Astrocyte of the hippocampus (primary cell): ENCODE measurements at places on chromosomes 6 and 20.

GRCh38 chr6:167404385-167405049, 79.6 kb downstream of the TTLL2 start:
- no peak for DNase-seq

- DNase-seq: no peak
Measured at GRCh38 chr6:39188098-39188450, 41.2 kb downstream of the KCNK5 start.

- no peak for DNase-seq
Measured at GRCh38 chr6:13375360-13375878, 47.1 kb upstream of the TBC1D7 start.

- no peak for DNase-seq
Measured at GRCh38 chr20:48844996-48845395, 17.2 kb upstream of the PREX1 start.

GRCh38 chr6:157304899-157305663, 18.2 kb downstream of the TMEM242 start:
- peak; percentile 27 for DNase-seq

- DNase-seq: no peak
Measured at GRCh38 chr6:45757443-45758130, 258.1 kb downstream of the CLIC5 start.

DNA sequence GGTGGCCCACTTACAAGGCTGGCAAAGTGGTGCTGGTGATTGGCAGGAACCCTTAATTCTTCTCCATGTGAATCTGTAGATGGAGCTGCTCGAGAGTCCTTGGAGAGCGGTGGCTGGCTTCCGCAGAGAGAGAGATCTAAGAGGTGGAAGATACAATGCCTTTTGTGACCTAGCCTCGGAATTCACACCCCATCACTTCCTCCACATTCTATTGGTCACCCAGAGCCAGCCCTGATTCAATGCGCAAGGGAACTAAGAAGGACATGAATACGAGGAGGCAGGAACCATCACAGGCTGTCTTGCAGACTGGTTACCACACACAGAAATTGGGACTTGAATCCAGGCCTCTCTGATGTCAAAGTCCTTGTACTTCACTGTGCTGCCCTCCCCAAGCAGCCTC, 128.9 kb upstream of the PROKR2 start:
- no peak for DNase-seq

DNA sequence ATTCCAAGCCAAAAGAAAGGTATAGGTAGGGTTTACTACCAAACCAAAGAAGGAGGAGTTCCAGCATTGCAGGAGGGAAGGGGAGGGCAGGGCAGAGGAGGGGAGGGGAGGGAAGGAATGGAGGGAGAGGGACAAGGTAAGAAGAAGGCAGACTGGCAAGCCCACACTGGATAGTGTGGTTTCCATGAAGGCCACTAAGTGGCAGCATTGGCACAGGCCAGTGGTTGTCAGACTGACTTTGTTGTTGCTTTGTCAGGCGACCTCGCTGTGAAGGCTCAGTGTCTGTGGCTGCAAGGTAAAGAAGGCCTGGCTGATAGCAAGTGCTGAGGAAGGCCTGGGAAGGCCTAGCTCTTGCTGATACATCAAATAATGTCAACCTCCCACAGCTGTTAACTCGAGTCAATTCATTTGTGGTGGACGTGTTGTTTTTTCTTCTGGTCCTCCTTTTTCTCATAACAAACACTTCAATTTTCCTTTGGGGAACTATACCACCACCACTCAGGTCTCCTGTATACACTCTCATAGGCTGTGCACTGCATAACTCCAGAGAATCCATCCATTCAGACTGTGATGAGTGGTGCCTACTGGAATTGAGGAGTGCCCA, 7.7 kb upstream of the ZNF334 start:
- peak; percentile 77 for DNase-seq

DNA sequence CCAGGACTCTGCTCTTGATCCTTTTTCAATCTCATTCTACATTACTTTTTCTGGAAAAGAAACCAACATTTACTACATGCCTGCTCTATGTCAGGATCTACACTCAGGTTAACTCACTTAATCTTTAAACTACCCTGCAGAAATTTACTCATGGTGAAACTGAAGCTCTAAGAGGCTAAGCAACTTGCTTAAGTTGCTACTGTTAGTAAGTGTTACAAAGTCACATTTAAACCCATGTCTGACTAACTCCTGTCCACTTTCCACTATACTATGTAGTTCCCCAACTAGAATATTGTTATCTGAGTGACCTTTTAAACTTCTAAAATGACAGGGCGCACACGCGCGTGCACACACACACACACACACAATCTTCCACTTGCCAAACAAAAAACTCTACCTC, 5.0 kb downstream of the CEP162 start:
- DNase-seq: no peak

GRCh38 chr6:36120018-36120417, 10.3 kb upstream of the MAPK13 start:
- DNase-seq: no peak

- DNase-seq: peak; percentile 88
Measured at GRCh38 chr6:33700391-33701050, 11.0 kb downstream of the UQCC2 start.

DNA sequence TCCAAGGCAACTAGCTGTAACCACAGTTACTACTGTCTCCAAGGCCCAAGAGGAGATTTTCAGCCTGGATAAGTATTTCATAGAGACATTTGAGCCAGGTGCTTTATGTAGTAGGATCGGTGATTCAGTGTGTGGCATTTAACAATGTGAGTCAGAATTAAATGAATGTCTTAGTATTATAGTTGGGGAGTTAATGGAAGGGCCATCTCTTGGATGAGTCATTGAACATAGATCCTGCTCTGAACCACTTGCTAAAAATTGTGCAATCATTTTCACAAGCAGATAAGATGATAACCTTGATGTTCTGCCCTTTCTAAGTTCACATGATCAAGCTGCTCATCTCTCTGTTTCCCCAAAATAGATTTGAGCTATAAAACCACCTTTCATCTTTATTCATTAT, 668.9 kb upstream of the CITED2 start:
- DNase-seq: peak; percentile 78

DNA sequence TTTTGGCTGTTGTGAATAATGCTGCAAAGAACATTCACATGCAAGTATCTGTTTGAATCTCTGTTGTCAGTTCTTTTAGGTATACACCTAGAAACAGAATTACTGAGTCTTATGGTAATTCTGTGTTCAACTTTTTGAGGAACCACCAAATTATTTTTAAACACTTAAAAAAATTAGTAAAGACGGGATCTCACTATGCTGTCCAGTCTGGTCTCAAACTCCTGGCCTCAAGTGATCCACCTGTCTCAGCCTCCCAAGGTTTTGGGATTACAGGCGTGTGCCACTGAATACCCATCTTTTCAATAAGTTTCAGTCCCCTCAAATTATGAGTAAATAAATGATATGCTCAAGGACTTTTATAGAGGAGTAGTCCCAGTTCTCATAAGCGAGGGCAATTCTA, 17.5 kb downstream of the SPATS1 start:
- DNase-seq: no peak

- peak; percentile 74 for DNase-seq
Measured at GRCh38 chr6:11126876-11127275, 15.4 kb upstream of the ERVFRD-1 start.

GRCh38 chr20:59800309-59800708, 133.1 kb downstream of the SYCP2 start:
- DNase-seq: no peak

- DNase-seq: no peak
Measured at GRCh38 chr6:5142131-5142530, 57.0 kb downstream of the PPP1R3G start.

DNA sequence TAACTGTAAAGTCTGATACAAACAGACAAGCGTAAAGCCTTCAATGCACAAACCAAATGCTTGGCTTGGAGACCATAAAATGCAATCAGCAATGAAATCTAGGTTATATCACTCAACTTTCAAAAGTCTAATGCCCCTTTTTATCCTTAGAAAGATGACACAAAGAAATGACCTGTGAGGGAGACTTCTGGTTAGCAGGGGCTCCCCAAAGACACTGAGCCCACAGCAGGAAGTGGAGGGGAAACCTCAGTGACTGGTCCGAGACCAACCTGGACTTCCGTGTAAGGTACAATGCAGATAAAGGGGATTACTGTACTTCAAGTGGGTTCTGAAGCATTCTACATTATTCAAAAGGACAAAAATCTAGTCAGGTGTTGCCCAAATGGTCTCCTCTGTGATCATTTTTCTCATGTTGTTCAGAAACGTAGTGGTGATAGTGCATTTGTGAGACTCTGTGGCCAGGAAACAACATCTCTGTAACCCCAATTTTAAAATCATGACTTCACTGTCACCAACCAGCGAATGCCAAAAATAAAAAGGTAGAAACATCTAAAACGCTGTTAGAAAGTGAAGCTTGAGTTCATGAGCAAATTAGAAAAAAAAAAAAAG, 88.2 kb downstream of the HIVEP2 start:
- DNase-seq: no peak

DNA sequence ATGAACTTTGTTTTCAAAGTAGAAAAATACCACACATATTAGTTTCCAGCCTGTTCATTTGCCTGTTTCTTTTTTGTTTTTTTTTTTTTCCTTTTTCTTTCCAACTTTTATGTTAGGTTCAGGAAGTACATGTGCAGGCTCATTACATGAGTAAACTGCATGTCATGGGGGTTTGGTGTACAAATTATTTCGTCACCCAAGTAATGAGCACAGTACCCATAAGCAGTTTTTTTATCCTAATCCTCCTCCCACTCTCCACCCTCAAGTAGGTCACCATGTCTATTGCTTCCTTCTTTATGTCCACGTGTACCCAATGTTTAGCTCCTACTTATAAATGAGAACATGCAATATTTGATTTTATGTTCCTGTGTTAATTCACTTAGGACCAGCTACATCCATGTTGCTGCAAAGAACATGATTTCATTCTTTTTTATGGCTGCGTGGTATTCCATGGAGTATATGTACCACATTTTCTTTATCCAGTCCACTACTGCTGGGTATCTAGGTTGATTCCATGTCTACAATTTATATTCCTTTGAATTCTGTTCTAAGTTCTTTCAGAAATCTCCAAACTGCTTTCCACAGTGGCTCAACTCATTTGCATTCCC, 31.8 kb downstream of the SNX14 start:
- no peak for DNase-seq

GRCh38 chr6:5552243-5552642, 290.9 kb downstream of the FARS2 start:
- no peak for DNase-seq

GRCh38 chr20:62691487-62691886, 17.1 kb upstream of the NTSR1 start:
- DNase-seq: no peak

DNA sequence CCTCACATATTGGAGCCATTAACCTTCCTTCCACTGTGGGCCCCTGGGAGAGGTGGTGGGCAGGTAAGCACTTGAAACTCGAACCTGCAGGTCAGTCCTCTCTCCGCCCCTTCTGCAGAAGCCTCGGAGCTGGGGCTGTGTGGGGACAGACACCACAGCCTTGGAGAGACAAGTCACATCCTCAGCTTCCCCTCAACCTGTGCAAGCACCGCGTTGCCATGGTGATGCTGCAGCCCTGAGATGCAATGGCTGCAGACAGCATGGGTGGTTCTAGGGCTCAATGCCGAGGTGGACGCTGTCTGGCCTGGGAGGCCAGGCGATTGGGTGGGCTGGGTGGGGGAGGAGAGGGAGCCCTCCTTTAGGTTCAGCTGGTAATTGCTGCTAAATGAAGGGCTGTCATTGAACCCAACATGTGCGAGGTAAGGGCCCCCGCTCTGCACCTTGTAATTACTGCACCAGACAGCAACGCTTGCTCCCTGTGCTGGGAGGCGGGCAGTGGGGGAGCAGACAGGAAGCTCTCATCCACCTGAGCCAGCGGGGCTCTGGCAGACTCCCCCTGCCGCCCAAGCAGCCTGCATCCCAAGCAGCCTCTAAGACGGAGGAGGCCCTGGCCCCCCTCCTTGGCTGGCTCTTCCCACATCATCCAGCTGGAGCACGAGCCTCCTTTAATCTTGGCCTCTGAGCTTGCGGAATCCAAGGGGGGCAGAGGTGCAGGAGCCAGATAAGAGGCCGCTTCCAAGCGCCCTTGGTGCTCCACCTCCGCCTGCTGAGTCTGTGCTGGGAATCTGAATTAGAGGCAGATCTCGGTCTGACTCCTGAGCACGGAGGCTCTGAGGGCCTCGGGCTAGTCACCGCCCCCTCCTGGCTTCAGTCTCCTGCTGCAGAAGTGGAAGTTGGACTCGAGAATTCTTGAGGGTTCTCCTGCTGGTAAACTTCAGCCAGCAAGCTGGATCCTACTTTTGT, 39.8 kb upstream of the CDH22 start:
- DNase-seq: peak; percentile 71

DNA sequence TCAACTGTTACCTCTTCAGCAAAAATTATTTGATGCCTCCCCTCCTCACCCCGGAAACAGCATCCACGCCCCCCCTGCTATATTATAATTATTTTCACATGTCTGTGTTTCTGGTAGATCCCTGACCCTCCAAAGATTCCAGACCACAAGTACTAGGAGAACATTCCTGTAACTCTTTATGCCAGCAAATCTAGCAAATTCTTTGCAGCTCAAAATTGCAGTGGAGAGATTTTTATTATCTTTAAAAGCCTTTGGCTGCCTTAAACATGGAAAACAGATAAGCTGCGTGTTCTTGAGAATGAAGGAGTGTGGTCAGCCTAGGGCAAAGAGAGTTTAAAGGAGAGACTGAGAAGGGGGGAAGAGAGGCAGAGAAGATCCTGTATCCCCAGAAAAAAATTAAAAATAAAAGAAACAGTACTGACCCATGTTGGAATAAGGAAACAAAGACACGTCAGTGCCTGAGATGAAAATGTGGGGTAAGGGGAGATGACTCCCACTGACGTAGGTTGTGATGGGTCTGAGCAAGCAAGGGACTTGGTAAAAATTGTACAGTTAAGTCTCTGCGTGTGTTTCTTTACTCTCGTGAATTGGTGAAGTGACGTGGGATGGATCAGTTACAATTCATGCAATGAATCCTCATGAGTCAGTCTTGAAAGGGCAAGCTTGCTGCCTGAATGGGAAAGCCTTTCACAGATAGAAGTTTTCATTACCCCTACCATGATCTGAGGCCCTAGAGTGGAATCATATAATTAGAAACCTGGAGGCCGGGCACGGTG, 8.3 kb downstream of the ID4 start:
- DNase-seq: peak; percentile 61

DNA sequence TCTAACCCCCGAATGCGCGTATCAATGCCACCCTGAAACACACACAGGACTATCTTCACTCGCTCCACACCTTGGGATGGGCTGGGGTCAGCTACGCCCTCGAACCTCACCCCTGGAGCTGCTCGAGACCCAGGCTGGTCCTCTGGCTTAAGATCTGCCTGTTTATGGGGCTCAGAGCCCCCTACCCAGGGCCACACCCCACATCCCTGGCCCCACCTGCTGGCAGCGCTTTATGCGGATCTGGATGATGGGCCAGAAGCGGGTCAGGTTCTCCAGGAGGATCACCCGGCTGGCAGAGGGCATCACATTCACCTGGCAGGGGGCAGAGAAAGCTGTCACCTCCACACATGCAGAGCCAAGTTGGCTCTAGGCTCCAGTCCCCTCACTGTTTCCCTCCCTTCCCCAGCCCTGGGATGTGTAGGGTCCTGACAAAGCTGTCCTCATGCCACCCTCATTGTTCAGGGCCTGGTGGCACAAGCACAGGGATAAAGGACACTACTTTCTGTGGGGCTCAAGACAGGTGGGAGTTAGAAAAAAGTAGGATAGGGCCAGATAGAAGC, 8.2 kb downstream of the CUL7 start:
- no peak for DNase-seq

GRCh38 chr6:169832247-169832948, 81.0 kb downstream of the ERMARD start:
- DNase-seq: no peak
